Frontal cortex (tissue), 4 donors: ENCODE measurements at places on chromosomes 4 and X. TPM values are rescaled to one million over a fixed set of nuclear protein-coding genes. Genes with fewer than 3 reads are reported as not detected.

Gene PPARGC1A
- total RNA-seq, result 4.5 TPM

Gene STBD1
- 0.41 TPM for total RNA-seq

Gene CFAP47
- 5.3 TPM for total RNA-seq

Gene PSMD10
- total RNA-seq, result 124 TPM

Gene LINC00632
- total RNA-seq, result 15.9 TPM

Gene DDIT4L
- 0.41 TPM for total RNA-seq

Gene LARP7
- total RNA-seq, result 20.0 TPM

Gene PRDM8
- total RNA-seq, result 26.9 TPM

Gene GLUD2
- 1.2 TPM for total RNA-seq

Gene NKX3-2
- not detected for total RNA-seq

Gene BEND4
- 5.7 TPM for total RNA-seq

Gene OPRPN
- not detected for total RNA-seq

Gene POLN
- 8.6 TPM for total RNA-seq

Gene C4orf46
- total RNA-seq, result 28.9 TPM

Gene GPRASP2
- 84.8 TPM for total RNA-seq

Gene OCIAD2
- 37.9 TPM for total RNA-seq

Gene ARFIP1
- 50.5 TPM for total RNA-seq

Gene DIPK2B
- total RNA-seq, result 1.6 TPM

Gene RTL3
- total RNA-seq, result not detected

Gene RAB9B
- total RNA-seq, result 48.9 TPM

Gene CYTL1
- total RNA-seq, result 0.82 TPM

Gene HS6ST2
- 13.0 TPM for total RNA-seq

Gene BBS12
- total RNA-seq, result 16.3 TPM

Gene CCKAR
- not detected for total RNA-seq

Gene AVPR2
- not detected for total RNA-seq

Gene FANCB
- 17.5 TPM for total RNA-seq

Gene KCND1
- total RNA-seq, result 0.41 TPM

Gene MAP3K15
- 0.82 TPM for total RNA-seq

Gene CYBB
- total RNA-seq, result 10.6 TPM

Gene TMEM31
- not detected for total RNA-seq

Gene RNF150
- 28.5 TPM for total RNA-seq

Gene HSFX3
- not detected for total RNA-seq

Gene PCYT1B
- total RNA-seq, result 29.8 TPM

Gene C1QTNF7
- total RNA-seq, result 0.41 TPM

Gene MAP9
- total RNA-seq, result 36.7 TPM

Gene SPANXN4
- not detected for total RNA-seq

Gene CXCL5
- total RNA-seq, result not detected

Gene NR0B1
- total RNA-seq, result 0.41 TPM

Gene MAGEA10
- total RNA-seq, result not detected

Gene ZGRF1
- 31.8 TPM for total RNA-seq

Gene SULT1B1
- 0.41 TPM for total RNA-seq

Gene XAGE5
- total RNA-seq, result not detected

Gene GYPE
- 1.2 TPM for total RNA-seq

Gene DEFB131A
- not detected for total RNA-seq

Gene NMU
- 2.0 TPM for total RNA-seq

Gene PNMA3
- 12.6 TPM for total RNA-seq
